Upper lobe of right lung (tissue), 1 donor: ENCODE measurements at places on chromosomes 5 and 9. TPM values are rescaled to one million over a fixed set of nuclear protein-coding genes. Genes with fewer than 3 reads are reported as not detected.

- no peak for DNase-seq
- no peaks in the 10 kb centered on the region for H3K36me3 ChIP-seq
- H3K27ac ChIP-seq: peak overlapping the region; percentile 81
- no peaks in the 10 kb centered on the region for H3K27me3 ChIP-seq
These were observed 5.1 kb downstream of the EEIG1 start for GRCh38 chr9:127975376-127976315.

DNA sequence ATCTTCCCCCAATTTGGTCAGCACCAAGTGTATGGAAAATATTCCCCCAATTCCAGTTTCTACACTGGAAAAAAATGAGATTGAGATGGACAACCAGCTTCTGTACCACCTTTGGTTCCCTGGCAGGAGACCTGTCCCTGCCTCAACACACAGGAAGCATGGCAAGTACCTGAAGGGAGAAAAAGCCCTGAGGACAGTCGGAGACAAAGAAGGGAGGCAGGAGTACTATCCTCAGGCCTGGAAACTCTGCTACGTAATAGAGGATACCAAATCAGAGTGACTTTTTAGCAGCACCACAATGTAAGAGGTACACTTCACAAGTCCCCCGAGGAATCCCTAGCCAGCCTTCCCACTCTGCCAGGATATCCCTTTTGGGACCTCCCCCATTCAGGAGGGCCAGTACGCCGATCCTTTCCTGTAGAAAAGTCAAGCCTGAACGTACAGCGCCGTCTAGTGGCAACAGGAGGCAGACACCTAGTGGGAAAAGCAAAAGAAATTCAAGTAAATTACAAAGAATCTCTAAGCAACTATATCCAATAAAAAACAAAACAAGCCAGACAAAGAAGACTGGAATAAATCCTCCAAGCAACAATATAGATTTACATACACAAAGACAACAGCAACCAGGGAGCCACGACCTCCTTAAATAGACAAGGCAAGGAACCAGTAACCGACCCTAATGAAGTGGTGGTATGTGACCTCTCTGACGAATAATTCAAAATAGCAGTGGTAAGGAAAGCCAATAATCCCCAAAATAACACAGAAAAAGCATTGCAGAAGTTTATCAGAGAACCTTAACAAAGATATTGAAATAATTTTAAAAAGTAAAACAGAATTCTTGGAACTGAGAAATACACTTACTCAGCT is 63.3 kb upstream of the SLCO6A1 start:
- H3K27me3 ChIP-seq: no peaks in the 10 kb centered on the region
- peak; percentile 60 for DNase-seq
- no peaks in the 10 kb centered on the region for H3K4me1 ChIP-seq
- no peak overlapping the region for H3K4me3 ChIP-seq

GRCh38 chr9:4222357-4222756 is 77.5 kb downstream of the GLIS3 start:
- DNase-seq: no peak
- no peak overlapping the region for H3K27ac ChIP-seq
- no peaks in the 10 kb centered on the region for H3K36me3 ChIP-seq
- H3K4me1 ChIP-seq: no peaks in the 10 kb centered on the region
- no peak overlapping the region for H3K4me3 ChIP-seq
- H3K27me3 ChIP-seq: no peaks in the 10 kb centered on the region

DNA sequence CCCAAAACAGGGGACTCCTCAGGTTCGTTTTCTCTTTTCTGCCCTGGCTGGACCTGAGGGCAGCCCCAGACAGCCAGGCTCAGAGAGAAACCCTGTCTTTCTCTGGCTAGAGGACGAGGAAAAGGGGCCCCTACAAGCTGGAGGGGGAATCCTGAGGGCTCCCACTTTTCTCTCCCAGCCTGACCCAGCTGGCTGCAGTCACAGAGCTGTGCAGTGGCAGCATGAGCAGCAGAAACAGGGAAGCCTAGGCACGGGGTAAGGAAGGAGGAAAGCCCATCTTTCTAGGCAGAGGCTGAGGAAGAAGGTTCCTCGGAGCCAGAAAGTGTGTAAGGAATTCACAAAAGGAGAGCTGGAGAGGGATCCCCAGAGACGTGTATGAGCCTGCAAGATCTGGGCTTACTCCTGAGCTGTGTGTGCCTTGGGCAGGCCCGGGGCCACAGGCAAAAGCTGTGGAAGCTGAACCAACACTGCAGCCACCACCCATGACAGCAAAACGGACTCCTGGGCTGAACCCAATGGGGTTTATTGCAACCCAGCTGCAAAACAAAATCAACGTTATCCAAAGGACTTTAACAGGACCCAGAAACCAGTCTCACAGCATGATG is 16.2 kb downstream of the CAMSAP1 start:
- no peak overlapping the region for H3K27ac ChIP-seq
- DNase-seq: no peak
- H3K4me3 ChIP-seq: no peak overlapping the region
- H3K36me3 ChIP-seq: no peaks in the 10 kb centered on the region
- no peaks in the 10 kb centered on the region for H3K27me3 ChIP-seq
- H3K4me1 ChIP-seq: peaks cover 28% of the 10 kb centered on the region

GRCh38 chr5:39080597-39081204 is 6.5 kb upstream of the RICTOR start:
- H3K27me3 ChIP-seq: peaks cover 5% of the 10 kb centered on the region
- H3K36me3 ChIP-seq: no peaks in the 10 kb centered on the region
- no peak for DNase-seq
- no peak overlapping the region for H3K4me3 ChIP-seq
- no peak overlapping the region for H3K27ac ChIP-seq

DNA sequence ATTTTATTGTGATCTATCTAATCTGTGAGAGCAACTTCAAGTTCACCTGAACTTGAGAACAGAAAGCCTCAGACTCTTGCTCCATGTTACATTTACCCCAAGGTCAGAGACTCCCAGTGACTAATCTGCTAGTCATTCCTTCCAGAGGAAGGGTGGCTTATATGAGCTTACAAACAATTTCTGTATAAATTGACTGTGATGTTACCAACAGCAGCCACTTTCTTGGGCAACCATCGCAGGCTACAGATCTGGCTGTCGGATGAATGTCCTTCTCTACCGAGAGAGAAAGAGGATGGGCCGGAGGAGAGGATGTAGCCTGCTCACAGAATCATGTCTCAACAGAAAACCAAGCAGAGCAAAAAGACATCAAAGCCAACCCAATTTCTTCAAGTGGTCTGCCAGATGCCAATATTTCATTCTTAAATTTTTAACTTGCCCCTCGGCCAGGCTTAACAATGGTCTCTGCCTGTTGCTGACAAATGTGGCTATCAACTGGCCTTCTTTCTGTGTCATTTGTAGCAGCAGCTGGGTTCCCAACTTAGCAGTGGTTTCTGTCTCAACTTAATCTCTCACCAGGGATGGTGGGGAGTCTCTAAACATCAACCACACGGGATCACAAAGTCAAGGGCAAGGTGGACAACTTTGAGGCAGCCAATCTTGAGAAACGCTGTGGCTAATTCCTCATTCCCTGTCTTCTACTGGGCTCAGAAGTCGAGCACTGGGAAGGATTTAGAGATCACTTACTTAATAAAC is 81.3 kb downstream of the RAPGEF1 start:
- no peaks in the 10 kb centered on the region for H3K27me3 ChIP-seq
- no peak for DNase-seq
- H3K4me3 ChIP-seq: no peak overlapping the region
- H3K27ac ChIP-seq: peak overlapping the region; percentile 18
- peaks cover 54% of the 10 kb centered on the region for H3K4me1 ChIP-seq
- no peaks in the 10 kb centered on the region for H3K36me3 ChIP-seq

DNA sequence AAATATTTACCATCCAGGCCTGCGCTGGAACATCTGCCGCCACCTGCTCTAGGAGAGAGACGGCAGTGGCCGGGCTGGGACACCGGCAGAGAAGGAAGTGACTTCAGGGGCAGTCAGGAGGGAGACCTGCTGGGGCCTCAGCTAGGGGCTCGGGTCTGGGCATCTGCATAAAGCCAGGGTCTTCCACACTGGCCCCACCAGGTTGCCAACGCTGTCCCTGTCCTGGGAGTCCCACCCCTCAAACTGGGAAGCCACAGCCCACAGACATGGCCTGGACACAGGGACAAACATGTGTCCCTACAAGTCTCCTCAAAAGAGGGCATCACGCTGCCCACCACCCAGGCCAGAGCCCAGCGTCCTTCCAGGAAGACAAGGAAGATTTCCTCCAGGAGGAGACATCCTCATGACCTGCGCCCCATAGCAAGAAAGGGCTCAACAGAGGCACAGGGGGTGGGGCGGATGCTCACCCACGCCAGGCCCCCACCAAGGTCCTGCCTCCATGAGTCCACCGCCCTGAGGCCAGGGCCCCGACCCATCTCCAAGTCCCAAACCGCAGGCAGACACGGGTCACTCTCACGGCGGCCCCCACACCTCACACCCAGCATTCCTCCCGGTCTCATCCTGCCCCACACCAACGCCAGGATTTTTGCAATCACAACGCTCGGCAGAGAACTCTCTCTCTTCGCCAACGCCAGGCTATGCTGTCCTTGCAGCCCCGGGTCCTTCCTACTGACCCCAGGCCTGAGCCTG is 9.0 kb downstream of the VAV2 start:
- no peaks in the 10 kb centered on the region for H3K27me3 ChIP-seq
- H3K4me1 ChIP-seq: peaks cover 24% of the 10 kb centered on the region
- no peak overlapping the region for H3K27ac ChIP-seq
- H3K36me3 ChIP-seq: no peaks in the 10 kb centered on the region

Gene PTPN3
- total RNA-seq: 17.1 TPM

DNA sequence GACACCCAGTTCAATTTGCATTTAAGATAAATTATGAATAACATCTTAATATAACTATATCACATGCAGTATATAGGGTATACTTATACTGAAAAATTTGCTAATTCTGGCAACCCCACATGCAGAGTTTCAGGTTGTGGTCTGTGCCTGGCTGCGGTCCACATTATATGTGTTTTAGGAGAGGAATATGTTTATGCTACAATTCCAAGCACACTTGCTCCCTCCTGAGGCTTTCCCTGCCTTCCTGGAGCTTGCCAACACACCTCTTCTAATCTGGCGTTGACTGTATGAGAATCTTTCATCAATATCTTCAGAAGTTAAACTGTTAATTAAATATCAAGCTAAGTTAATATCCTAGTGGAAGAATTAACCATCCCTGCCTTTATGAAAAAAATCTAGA is 45.2 kb downstream of the SEMA5A start:
- H3K36me3 ChIP-seq: no peaks in the 10 kb centered on the region
- H3K4me1 ChIP-seq: no peaks in the 10 kb centered on the region
- DNase-seq: no peak
- H3K27me3 ChIP-seq: no peaks in the 10 kb centered on the region
- H3K4me3 ChIP-seq: no peak overlapping the region

DNA sequence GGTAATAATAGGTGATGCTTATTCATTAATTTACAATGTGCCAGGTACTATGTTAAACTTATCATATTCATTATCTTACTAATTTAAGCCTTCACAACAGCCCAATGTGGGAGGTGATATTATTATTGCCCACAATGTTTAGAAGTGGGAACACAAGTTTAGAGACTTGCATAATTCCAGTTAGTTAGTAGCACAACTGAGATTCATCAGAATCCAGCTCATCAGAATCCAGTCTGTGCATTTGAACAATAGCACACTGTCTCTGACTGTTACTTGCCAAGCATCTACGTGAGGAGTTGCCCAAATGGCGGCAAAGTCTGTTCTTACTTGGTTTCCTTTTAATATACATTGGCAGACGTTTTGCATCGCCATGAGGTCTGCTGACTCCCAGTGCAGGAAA is 110.9 kb upstream of the BASP1 start:
- DNase-seq: no peak
- no peak overlapping the region for H3K4me3 ChIP-seq
- H3K27me3 ChIP-seq: no peaks in the 10 kb centered on the region
- no peak overlapping the region for H3K27ac ChIP-seq
- no peaks in the 10 kb centered on the region for H3K36me3 ChIP-seq

Gene FAT2
- 0.41 TPM for total RNA-seq

GRCh38 chr9:69600314-69601047 is 71.7 kb downstream of the APBA1 start:
- H3K27ac ChIP-seq: no peak overlapping the region
- no peak for DNase-seq
- H3K27me3 ChIP-seq: no peaks in the 10 kb centered on the region

DNA sequence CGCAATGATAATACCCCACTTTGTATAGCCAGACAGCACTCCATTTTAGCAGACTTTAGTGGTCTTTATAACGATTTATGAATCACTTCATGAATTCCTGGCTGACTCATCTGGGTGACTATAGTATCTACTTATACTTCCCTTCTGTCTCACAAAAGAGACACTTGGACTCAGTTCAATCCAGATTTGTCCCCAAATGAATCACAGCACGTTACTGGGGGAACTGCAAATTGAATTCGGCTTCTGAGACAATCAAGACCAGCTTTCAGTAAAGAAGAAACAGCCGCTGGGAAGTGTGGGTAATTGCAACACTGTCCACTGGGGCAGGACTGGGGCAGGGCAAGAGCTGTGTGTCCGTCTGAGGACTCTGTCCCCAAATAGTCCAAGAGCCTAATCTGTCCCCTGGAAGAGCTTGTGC is 337.3 kb upstream of the RFX3 start:
- H3K4me1 ChIP-seq: no peaks in the 10 kb centered on the region
- H3K27me3 ChIP-seq: no peaks in the 10 kb centered on the region
- no peaks in the 10 kb centered on the region for H3K36me3 ChIP-seq
- no peak overlapping the region for H3K27ac ChIP-seq
- no peak for DNase-seq
- H3K4me3 ChIP-seq: no peak overlapping the region

DNA sequence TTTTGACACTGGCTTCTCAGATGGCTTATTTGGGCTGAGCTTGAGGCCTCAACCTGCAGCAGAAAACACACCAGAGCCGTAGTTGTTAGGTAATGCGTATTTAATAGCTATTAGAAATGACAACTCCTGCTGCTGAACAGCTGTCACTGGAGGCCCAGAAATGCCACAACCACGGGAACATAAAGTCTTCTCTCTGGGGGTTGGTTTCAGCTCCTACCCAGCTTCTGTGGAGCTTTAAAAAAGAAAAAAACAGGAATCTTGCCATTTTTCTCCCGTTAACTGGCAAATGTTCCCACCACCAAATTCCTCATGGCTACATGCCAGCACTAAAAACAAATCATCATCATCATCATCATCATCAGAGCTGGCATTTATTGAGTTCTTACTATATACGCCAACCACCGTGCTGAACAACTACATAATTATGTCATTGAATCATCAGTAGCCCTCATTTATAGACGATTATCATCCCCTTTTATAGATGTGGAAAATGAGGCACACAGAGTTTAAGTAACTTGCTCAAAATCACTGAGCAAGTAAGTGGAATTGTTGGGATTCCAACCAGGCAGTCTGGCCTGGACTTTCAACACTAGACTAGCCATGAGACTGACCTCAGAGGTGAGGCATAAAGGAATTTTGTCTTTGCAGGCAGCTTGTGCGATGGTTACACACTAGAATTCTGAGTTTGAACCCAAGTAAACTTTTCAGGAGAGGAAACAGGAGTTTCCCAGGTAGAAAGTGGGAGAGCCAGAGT is 185.3 kb upstream of the WWC1 start:
- no peak overlapping the region for H3K27ac ChIP-seq
- no peak for DNase-seq
- H3K36me3 ChIP-seq: no peaks in the 10 kb centered on the region
- H3K4me3 ChIP-seq: no peak overlapping the region
- no peaks in the 10 kb centered on the region for H3K4me1 ChIP-seq
